Activated naive CD8-positive, alpha-beta T cell treated with anti-CD3 and anti-CD28 coated beads for 36 hours (primary cell): ENCODE measurements at places on chromosomes 3 and 15. TPM values are rescaled to one million over a fixed set of nuclear protein-coding genes. Genes with fewer than 3 reads are reported as not detected.

GRCh38 chr15:39554746-39555387 lies 26.0 kb upstream of the THBS1 start:
- no peak for DNase-seq
- H3K27me3 ChIP-seq, result peaks cover 5% of the 10 kb centered on the region
- H3K4me3 ChIP-seq, result no peak overlapping the region
- H3K27ac ChIP-seq, result no peak overlapping the region

DNA sequence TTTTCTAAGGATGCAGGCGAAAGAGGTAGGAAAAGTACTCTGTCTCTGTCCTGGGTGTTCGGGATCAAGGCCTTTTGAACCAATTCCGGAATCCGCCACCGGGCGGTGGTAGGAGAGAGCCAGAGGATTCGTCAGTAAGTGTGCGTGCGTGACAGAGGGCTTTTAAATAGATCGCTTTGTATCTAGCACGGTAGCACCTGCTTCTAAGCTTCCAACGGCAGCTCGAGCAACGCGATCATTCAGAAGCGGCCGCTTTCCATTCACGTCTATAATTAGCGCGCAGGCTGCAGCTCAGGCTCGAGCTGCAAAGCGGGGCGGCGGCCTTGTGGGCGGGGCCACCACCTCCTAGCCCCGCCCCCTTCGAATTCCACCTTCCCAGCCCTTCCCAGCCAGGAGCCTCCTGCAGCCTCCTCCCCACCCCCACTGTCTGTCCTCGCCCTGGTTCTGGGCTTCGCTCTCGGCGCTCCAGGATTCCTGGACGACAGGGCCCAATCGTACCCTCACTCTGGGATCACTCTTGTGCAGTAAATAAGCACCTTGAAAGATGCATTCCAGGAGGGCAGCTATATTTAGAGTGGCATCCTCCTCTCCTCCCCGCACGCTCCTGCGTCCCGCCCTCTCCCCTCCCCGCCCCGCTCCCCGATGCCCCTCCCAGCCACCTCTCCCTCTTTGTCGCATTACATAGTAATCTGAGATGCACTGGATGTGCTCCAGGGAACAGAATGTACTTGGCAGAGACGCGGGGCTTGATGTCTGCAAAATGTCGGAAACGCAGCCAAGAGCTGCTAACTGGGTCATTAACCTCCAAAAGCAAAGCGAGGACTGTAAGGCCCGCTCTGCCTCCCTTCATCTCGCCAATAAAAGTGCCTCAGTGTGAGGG lies 224.1 kb upstream of the TPRG1 start:
- peak; percentile 24 for DNase-seq
- peaks cover 22% of the 10 kb centered on the region for H3K4me1 ChIP-seq
- peaks cover 28% of the 10 kb centered on the region for H3K27me3 ChIP-seq
- peak overlapping the region; percentile 47 for H3K4me3 ChIP-seq

GRCh38 chr3:89114841-89115223 lies 7.4 kb downstream of the EPHA3 start:
- no peaks in the 10 kb centered on the region for H3K36me3 ChIP-seq
- peaks cover 29% of the 10 kb centered on the region for H3K27me3 ChIP-seq
- H3K4me3 ChIP-seq, result no peak overlapping the region
- DNase-seq, result no peak
- no peak overlapping the region for H3K27ac ChIP-seq

DNA sequence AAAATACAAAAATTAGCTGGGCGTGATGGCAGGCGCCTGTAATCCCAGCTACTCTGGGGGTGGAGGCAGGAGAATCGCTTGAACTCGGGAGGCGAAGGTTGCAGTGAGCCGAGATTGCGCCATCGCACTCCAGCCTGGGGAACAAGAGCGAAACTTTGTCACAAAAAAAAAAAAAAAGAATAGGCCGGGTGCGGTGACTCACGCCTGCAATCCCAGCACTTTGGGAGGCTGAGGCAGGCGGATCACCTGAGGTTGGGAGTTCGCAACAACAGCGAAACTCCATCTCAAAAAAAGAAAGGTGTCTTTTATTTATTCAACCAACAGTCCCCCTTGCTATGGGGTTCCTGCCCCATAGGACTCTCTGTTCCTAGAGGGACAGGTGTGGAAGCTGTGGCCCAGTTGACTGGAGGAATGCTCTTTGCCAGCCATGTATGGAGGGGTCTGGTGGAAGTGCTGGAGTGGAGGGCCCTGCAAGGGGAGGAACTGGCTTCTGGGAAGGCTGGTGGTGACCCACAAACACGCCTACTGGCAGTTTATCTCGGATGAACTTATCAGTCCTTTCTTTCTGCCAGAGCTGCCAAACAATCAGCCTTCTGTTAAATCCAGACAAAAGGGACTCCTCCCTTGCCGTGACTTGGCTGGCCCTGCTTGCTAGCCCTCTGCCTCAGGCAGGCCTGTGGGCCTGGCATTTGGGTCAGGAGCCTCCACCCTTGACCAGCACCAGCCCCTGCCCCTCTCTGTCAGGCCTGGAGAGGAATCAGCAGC lies 4.6 kb upstream of the DAG1 start:
- no peak overlapping the region for H3K4me3 ChIP-seq
- H3K27ac ChIP-seq, result no peak overlapping the region
- H3K27me3 ChIP-seq, result no peaks in the 10 kb centered on the region

DNA sequence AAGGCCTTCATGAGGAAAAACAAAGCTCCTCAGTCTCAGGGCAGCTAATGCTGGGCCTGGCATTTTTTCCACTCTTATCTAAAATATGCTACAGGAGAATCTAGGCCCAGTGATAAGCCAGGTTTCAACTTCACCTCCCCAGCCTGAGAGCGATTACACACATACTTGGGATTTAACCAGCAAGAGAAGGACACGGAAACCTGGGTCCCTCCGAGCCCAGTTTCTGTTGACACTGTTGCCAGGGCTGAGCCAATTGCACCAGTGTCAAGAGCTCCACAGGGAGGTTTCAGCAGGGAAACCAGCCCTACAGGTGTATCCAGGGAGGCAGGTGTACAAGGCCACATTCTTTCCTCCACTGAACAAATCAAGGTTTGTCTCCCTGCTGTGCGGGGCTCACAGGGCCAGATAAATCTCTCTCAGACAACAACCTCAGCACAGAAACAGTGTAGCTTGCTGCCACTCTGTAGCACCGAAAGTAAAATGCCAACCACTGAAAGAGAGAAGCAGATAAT lies 85.4 kb downstream of the MAGI1 start:
- H3K4me3 ChIP-seq, result no peak overlapping the region
- no peak for DNase-seq
- H3K27ac ChIP-seq, result no peak overlapping the region
- H3K36me3 ChIP-seq, result no peaks in the 10 kb centered on the region
- peaks cover 14% of the 10 kb centered on the region for H3K27me3 ChIP-seq

- no peak overlapping the region for H3K4me3 ChIP-seq
- no peaks in the 10 kb centered on the region for H3K36me3 ChIP-seq
- no peak overlapping the region for H3K27ac ChIP-seq
- DNase-seq, result no peak
- no peaks in the 10 kb centered on the region for H3K27me3 ChIP-seq
Measured at GRCh38 chr3:13055634-13056033, 17.6 kb downstream of the IQSEC1 start.

The CCRL2 gene
- 3.4 TPM for total RNA-seq

- no peak overlapping the region for H3K4me3 ChIP-seq
- H3K27ac ChIP-seq, result no peak overlapping the region
- DNase-seq, result no peak
Measured at GRCh38 chr3:140265302-140265701, 330.3 kb downstream of the CLSTN2 start.

The CASR gene
- not detected for total RNA-seq

- no peak for DNase-seq
- H3K27ac ChIP-seq, result no peak overlapping the region
- no peak overlapping the region for H3K4me3 ChIP-seq
- no peaks in the 10 kb centered on the region for H3K36me3 ChIP-seq
- H3K4me1 ChIP-seq, result no peaks in the 10 kb centered on the region
Measured at GRCh38 chr15:62929000-62929357, 113.6 kb upstream of the TPM1 start.

- H3K36me3 ChIP-seq, result no peaks in the 10 kb centered on the region
- no peaks in the 10 kb centered on the region for H3K27me3 ChIP-seq
- DNase-seq, result no peak
- H3K4me3 ChIP-seq, result no peak overlapping the region
Measured at GRCh38 chr15:77798847-77799246, 166.1 kb upstream of the LINGO1 start.

The MINDY4B gene
- total RNA-seq, result not detected

The FBXW12 gene
- total RNA-seq, result not detected

DNA sequence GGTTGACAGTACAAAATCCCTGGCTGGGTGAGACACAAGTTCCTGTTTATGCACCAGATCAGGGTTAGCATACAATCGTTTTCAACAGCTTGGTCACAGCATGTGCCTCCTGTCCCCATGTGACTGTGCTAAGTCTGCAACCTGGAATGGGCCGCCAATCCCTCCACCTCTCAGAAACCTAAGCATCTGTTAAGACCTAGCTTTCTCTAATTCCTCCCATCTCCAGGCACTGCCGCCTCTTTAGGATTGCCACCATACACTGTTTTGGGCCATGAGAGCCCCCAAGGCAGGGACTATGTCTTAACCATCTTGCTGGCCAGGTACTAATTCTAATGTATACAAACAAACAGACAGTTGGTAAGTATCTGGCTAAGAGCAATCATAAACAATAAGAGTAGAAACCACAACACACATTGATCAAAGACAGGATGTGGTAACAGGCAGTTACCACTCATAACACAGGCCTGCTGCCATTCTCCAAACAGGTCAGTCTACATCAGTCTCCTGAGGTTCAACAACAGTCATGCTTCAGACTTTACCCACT lies 25.6 kb downstream of the SEC22C start:
- H3K36me3 ChIP-seq, result peaks cover 28% of the 10 kb centered on the region
- H3K27me3 ChIP-seq, result no peaks in the 10 kb centered on the region
- no peak overlapping the region for H3K4me3 ChIP-seq
- DNase-seq, result no peak

- H3K36me3 ChIP-seq, result peaks cover 65% of the 10 kb centered on the region
- peak overlapping the region; percentile 100 for H3K4me3 ChIP-seq
- H3K27ac ChIP-seq, result peak overlapping the region; percentile 100
- no peak for DNase-seq
- H3K27me3 ChIP-seq, result peaks cover 4% of the 10 kb centered on the region
- H3K4me1 ChIP-seq, result peaks cover 44% of the 10 kb centered on the region
Measured at GRCh38 chr15:66503780-66504562, 684 bp downstream of the RPL4 start.

DNA sequence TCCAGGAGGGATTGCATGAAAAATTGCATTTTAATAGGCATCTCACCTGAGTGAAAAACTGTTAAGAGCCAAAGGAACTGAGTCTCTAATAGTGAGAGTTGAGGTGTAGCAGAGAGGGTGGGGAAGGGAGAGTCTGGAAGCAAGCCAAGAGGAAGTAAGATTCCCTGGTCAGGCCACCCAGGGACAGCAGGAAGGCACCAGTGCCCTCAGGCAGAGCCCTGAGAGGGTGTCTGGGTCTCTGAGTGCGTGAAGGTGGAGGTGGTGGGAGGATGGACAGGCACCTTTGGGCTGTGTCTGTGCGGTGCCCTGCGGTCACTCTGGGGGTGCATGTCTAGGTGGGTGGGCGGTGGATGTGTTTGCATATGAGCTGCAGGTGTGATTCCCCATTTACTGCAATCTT lies 300.4 kb upstream of the ROPN1 start:
- H3K27ac ChIP-seq, result no peak overlapping the region
- no peak overlapping the region for H3K4me3 ChIP-seq
- peaks cover 11% of the 10 kb centered on the region for H3K27me3 ChIP-seq
- no peaks in the 10 kb centered on the region for H3K36me3 ChIP-seq
- DNase-seq, result no peak

DNA sequence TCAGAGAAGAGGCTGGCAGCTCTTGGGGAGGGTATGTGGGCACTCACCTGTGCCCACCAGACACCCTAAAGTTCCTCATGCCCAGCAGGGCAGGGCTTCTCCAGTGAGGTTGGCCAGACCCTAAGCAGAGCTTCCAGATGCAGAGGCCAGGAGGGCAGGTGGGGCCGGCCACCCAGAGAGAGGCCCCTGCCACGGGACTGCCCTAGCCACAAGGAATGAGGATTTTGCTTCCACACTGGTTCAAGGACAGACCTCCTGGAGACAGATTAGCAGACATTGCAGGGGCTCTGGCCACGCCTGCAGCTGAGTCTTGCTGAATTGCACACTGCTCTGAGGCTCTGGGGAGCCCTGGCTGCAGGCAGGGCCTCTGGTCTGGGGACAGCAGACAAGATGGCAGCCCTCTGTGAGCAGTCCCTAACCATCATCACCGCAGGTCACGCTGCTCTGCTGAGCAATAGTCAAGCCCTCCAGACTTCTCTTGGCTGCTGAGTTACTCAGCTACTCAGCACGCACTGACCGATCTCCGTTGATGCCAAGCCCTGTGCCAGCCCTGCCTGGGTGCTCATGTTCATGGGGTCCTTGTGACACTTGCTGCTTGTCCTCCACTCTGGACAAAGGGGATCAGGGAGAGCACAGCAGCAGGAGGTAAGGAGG lies 117.4 kb upstream of the ABHD17C start:
- no peaks in the 10 kb centered on the region for H3K4me1 ChIP-seq
- H3K4me3 ChIP-seq, result no peak overlapping the region
- no peaks in the 10 kb centered on the region for H3K27me3 ChIP-seq
- no peaks in the 10 kb centered on the region for H3K36me3 ChIP-seq
- H3K27ac ChIP-seq, result no peak overlapping the region

- no peak for DNase-seq
- no peaks in the 10 kb centered on the region for H3K36me3 ChIP-seq
- no peak overlapping the region for H3K27ac ChIP-seq
- peaks cover 19% of the 10 kb centered on the region for H3K4me1 ChIP-seq
Measured at GRCh38 chr15:101504373-101504772, 14.9 kb upstream of the PCSK6 start.

DNA sequence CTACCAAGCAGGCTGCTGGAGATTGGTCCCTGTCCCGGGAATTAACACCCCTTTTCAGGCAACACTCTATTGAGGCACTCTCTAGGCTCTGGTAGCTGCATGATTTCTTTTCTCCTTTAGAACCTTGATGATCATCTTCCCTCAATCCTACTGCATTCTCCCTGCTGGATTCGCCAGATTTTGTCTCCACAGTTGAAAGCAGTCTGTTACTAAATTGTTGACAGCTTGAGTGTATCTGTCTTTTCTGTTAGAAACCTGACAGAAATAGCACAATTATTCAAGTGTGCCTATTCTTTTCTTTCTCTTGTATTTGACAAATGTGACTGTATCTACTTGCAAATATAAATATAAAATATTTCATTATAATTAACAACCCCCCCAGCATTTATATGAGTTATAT lies 830.8 kb upstream of the CADM2 start:
- no peak for DNase-seq
- H3K36me3 ChIP-seq, result no peaks in the 10 kb centered on the region
- no peaks in the 10 kb centered on the region for H3K4me1 ChIP-seq
- H3K27ac ChIP-seq, result no peak overlapping the region
- H3K27me3 ChIP-seq, result no peaks in the 10 kb centered on the region

The PRR20G gene
- total RNA-seq, result not detected

GRCh38 chr3:175082631-175083030 lies 223.5 kb downstream of the NAALADL2 start:
- H3K36me3 ChIP-seq, result no peaks in the 10 kb centered on the region
- no peaks in the 10 kb centered on the region for H3K4me1 ChIP-seq
- DNase-seq, result no peak
- H3K4me3 ChIP-seq, result no peak overlapping the region
- no peaks in the 10 kb centered on the region for H3K27me3 ChIP-seq

GRCh38 chr3:181851063-181851462 lies 139.3 kb downstream of the SOX2 start:
- no peaks in the 10 kb centered on the region for H3K36me3 ChIP-seq
- no peaks in the 10 kb centered on the region for H3K4me1 ChIP-seq
- no peaks in the 10 kb centered on the region for H3K27me3 ChIP-seq
- H3K27ac ChIP-seq, result no peak overlapping the region
